ENCODE measurements at places on chromosomes 3 and 15. TPM values are rescaled to one million over a fixed set of nuclear protein-coding genes. Genes with fewer than 3 reads are reported as not detected.

- no peak for DNase-seq
These were observed 62.4 kb downstream of the RTP4 start for GRCh38 chr3:187430576-187430975.

DNA sequence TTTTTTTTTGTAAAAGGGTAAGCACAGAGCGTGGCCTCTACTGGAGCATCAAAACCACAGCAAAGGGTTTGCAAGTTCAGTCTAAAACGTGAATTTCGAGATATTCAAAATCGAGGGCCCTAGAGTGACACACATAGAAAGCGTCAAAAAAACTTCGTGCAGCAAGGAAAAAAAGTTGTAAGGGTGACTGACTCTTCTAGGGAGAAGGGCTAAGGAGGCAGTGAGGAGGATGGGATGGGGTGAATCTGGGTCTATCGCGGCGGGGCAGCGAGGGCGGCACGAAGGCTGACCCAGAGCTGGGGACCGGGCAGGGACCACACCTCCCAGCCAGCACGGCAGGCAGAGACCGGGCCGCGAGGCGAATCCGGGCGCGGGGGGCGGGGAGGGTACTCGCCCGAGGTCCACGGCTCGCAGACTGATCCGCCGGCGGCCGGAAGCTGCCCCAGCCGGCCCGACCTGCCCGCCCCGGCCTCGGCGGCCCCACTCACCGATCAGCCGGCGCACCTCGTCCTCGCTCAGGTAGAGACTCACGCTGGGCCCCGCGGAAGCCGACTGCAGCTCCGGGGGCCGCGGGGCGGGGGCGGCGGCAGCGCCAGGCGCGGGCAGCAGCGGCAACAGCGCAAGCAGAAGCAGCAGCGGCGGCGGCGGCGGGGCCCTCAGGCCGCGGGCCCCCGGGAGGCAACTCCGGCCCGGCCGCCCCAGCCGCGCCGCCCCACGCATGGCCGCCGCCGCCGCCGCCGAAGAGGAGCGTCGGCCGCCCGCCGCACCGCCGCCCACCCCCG lies 533 bp downstream of the RYK start:
- peak; percentile 89 for DNase-seq

DNA sequence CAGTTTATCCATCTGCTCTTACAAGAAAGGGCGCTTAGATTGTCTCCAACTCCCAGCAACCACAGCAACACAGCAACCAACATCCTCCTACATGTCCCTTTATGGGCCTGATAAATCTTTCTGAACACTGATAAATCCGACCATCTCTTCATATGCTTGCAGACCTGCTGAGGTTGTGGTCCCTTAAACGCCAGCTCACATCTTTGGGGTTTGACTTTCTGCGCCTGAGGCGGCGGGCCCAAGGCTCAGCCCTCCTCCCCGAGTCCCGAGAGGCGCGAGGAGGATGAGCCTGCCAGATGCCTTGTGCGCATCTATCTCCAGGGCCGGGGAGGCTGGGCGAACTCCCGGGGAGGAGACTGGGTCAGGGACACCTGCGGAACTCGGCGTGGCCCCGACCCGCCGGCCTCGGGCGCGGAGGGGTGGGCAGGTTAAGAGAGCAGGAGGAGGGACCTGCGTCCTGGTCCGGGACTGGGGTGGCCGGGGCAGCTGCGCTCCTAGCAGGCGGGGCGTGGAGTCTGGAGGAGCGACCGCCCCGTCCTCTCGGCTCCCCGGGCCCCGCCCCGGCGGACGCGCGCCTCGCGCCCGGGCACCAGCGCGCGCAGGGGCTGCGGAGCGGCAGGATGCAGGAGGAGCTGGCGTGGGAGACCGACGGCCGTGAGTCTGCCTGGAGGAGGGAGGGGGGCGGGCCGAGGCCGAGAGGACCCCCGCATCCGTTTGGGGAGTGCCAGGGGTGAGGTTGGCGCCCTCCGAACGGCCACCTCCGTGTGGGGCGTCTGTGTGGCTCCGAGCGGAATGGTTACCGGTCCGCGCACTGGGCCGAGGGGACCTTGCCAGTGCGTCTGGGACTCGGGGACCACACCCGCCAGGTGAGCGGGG lies at the start of gene ANKDD1A:
Gene ANKDD1A (plus strand): TSS at position 592 of the 876 bp plus-strand sequence. CDS start 29 bp downstream, at position 621.
- DNase-seq = peak; percentile 84

DNA sequence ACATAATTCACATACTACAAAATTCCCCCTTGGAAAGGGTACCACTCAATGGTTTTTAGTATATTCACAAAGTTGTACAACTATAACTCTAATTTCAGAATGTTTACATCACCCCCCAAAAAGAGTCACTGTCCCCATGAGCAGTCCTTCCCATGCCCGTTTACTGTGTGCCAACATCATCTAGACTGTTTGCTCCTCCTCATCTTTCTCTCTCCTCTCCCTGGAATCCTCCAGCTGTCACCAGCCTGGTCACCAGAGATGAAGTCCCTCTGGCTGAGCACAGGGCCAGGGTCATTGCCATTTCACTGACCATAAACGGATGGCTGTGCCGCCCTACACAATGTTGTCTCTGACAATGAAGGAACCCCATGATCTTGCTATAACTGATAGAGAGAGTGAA lies 45.2 kb downstream of the C2CD4B start:
- no peak for DNase-seq

Gene CLSTN2
- total RNA-seq = 20.6 TPM

Gene LINGO1
- total RNA-seq = 1.9 TPM

Gene IQCF5
- total RNA-seq = not detected

GRCh38 chr15:27459836-27460235 lies 488.9 kb downstream of the GABRG3 start:
- DNase-seq = no peak

Gene OPA1
- total RNA-seq = 56.5 TPM

GRCh38 chr3:172347895-172348679 lies 100.2 kb downstream of the GHSR start:
- DNase-seq = no peak

Gene AGTR1
- 4.0 TPM for total RNA-seq

Gene GNAT1
- total RNA-seq = not detected

- DNase-seq = no peak
These were observed 96.1 kb downstream of the IGF2BP2 start for GRCh38 chr3:185728630-185729336.

DNA sequence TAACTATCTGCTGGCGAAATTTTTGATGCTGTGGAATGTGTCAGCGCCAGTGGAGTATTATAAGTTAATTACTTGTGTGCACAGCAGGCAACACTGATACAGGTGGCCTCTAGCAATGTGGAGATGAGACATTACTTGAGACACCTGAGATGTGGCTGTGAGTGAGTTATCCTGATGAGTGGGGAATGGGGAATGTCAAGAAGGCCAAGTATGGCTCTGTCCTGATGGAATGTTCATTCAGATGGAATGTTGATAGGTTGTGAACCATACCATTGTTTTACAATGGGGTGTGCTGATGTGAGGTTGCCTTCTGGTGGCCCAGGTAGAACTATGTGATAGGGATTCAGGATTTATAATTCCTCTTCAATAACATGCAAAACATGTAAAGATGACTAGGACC lies 404.8 kb downstream of the PTPRG start:
- no peak for DNase-seq

- no peak for DNase-seq
These were observed 456.1 kb downstream of the MFSD1 start for GRCh38 chr3:159257954-159258353.

Gene ACKR2
- 7.8 TPM for total RNA-seq

DNA sequence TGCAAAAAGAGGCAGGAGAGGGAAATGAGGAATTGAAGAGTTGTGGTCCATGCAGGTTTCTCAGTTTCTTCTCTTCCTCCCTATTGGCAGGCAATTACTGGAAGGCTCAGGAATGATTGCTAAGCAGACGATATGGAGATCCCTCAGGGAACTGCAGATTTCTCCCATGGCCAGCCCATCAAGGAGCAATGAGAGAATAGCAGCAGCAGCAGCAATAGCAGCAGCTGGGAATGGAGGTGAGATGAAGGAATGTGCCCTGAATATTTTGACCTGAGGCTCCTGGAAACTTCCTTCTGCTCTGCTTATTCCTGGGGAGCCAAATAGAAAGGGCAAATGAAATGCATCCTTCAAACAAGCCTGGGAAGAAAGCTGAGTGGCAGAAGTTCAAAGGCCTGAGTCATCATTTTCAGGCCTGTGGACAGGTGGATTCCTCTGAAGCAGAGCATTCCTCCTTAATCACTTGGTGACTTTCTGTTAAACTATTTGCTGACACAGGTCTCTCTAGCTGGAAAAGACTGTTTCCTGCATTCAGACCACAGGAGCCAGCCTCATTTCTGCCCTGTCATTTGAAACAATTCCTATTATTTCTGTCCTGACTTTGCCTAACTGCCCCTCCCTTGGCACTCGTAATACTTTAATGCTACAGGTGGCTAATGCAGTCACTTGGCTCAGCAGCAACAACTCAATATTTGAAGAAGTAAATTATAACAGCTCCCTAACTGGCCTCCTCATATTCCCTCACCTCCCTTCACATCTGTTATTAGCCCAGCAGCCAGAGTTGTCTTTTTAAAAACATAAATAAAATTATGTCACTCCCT lies 146.9 kb upstream of the GADL1 start:
- no peak for DNase-seq

Gene DCBLD2
- total RNA-seq = 27.5 TPM

Gene DNASE1L3
- 19.8 TPM for total RNA-seq

GRCh38 chr3:4601892-4602291 lies 108.7 kb downstream of the ITPR1 start:
- no peak for DNase-seq
